Coronary artery (tissue), 2 donors: ENCODE measurements at places on chromosomes 12 and 14.

GRCh38 chr12:89768586-89769482, 60.2 kb upstream of the ATP2B1 start:
- DNase-seq: no peak

DNA sequence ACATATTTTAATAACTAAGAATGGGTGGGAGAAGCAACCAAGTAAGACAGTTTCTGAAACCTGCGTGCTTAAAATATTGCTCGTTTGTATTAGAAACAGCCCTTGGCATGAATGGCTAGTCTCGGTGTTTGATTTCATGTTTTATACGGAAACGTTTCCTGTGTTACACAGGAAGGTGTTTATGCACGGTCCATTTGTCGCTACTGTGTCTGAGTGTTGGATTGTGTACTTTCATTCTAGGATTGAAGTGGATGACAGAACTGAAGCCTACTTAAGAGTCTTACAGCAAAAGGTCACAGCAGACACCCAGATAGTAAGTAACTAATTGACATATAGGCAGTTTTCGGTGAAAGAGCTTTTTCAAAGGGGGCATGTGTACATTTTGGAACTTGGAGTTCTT, 19.6 kb downstream of the PIWIL1 start:
- DNase-seq: no peak

GRCh38 chr12:121326996-121327674, 25.1 kb downstream of the ANAPC5 start:
- no peak for DNase-seq

- DNase-seq: no peak
These were observed 30.5 kb upstream of the METAP2 start for GRCh38 chr12:95443459-95443858.

DNA sequence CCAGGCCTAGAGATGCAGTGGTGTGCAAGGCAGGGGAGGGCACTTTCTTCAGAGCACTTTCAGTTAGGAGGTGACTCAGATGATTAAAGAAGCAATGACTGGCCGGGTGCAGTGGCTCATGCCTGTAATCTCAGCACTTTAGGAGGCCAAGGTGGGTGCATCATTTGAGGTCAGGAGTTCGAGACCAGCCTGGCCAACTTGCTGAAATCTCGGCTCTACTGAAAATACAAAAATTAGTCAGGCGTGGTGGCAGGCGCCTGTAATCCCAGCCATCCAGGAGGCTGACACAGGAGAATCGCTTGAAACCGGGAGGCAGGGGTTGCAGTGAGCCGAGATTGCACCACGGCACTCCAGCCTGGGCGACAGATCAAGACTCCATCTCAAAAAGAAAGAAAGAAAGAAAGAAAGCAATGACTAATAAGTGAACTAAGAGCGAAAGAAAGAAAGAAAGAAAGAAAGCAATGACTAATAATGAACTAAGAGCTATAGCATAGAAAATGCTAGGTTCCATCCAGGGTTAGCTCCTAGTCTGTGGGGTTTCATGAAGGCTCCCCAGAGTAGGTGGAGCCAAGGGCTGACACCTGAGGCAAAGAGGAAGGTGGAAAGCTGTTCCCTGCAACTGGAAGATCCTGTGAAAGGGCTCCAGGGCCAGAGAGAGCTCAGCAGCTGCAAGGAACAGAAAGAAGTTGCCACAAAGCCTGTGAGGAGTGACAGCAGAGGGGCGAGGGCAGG, 334.5 kb downstream of the CACNA1C start:
- DNase-seq: peak; percentile 66

DNA sequence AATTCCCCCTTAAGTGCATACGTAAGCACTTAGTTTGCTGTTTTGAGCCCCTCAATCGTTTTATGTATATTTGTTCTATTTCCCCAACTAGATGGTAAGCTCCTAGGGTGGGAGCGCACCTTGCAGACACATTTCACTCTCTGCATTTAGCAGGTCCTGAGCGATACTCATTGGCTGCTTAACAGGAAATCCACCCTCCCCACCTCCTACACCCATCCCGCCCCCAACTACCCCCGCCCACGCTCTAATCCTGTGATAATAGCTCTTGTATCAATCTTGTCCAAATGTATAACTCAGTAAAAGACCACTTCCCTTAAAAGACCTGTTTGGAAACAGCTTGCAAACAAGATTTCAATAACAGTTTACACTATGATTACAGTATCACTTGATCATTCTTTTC, 8.1 kb downstream of the LPAR5 start:
- DNase-seq: no peak

- DNase-seq: no peak
These were observed 404.0 kb upstream of the ATP2B1 start for GRCh38 chr12:90112666-90113065.

GRCh38 chr12:40622246-40622838, 69.9 kb upstream of the CNTN1 start:
- DNase-seq: no peak

DNA sequence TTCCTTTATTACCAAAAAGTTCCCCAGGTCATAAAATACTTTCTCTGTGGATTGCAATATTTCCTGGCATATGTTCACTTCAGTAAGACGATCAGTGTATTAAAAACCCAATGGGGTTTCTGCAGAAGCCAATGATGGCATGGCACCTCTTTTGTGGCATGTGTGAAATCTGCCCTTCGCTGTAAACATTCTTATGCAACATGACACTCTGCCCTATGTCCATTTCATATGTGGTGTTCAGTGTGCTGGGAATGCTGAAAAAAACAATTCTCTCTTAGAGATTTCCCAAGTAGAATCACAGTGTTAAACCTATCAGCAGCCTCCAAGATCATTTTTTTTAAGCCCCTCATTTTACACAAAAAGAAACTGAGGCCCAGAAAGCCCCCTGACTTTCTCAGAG, 2.3 kb upstream of the MYBPC1 start:
- no peak for DNase-seq

- DNase-seq: no peak
These were observed 12.8 kb downstream of the TUNAR start for GRCh38 chr14:95889236-95889979.

GRCh38 chr14:96177766-96178375, 26.8 kb upstream of the BDKRB2 start:
- no peak for DNase-seq

DNA sequence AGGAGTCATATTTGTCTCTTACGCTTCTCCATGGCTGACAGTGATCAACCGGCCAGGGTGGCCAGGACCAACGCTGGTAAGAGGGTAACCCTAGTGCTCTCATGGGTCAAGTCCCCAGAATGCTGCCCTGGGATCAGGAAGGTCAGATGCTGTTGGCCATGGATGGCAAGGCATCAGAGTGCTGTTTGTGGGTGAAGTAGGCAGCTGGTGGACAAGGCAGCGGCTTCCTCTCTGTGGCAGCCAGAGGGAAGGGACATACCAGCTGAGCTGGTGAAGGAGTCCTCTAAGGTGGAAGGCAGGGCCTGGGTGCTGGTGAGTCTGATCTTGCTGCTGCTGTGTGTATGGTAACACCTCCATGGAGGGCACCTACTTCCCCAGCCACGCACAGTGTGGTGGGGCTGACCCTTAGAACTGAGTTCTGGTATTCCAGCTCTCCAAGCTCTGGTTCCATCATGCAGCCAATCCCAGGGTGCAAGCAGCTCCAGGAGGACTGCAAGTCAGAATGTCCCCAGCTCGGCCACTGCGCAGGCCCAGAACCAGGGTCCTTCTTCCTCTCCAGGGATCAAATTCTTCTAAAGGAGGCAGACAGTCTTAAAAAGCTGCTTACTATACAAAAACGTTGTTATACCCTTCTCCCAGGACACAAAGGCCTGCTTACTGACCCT, 13.4 kb upstream of the SMOC1 start:
- DNase-seq: peak; percentile 56

- DNase-seq: peak; percentile 89
These were observed 742 bp downstream of the SPSB2 start for GRCh38 chr12:6872073-6873048.

GRCh38 chr14:98888281-98888680, 383.7 kb downstream of the BCL11B start:
- DNase-seq: no peak

DNA sequence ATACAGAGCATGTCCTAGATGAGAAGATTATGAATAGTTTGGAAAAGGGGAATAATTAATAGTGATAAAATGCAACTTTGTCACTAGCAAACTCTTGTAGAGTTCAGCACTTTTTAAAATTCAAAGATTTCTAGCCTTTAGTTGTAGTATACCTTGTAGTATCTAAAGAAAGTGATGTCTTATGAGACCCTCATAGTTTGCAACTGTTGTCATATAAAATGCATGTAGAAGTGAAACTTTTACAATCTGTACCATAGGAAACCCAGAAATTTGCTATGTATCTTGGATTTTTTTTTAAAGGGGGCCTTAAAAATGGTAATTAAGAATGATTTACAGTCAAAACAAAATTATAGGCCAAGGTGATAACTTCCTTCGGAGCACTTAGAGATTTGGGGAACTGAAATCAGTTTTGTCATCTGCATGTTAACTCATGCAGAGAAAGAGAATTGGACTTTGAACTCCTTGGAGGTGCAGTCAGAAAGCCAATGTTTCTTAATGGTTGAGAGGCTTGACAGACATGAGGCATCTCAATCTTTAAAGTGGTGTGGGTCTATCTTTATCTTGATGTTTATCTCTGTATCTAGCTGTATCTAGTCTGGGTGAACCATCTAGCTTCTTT, 1.3 kb downstream of the LRRK2 start:
- DNase-seq: no peak

- DNase-seq: no peak
These were observed 64.5 kb downstream of the TTC9 start for GRCh38 chr14:70706177-70706576.

- DNase-seq: no peak
These were observed 237.3 kb upstream of the GRIP1 start for GRCh38 chr12:66916189-66916588.

GRCh38 chr12:65123435-65124063, 2.4 kb upstream of the WIF1 start:
- DNase-seq: no peak

- DNase-seq: no peak
These were observed 22.8 kb downstream of the APOBEC1 start for GRCh38 chr12:7642876-7643309.

GRCh38 chr12:109131154-109132050, 15.0 kb downstream of the ACACB start:
- no peak for DNase-seq

- no peak for DNase-seq
These were observed 473.1 kb downstream of the ATP23 start for GRCh38 chr12:58414398-58414871.

- DNase-seq: no peak
These were observed 1.0 kb downstream of the NACA start for GRCh38 chr12:56723889-56724700.

- DNase-seq: no peak
These were observed 71.2 kb downstream of the RIN3 start for GRCh38 chr14:92584816-92585215.

DNA sequence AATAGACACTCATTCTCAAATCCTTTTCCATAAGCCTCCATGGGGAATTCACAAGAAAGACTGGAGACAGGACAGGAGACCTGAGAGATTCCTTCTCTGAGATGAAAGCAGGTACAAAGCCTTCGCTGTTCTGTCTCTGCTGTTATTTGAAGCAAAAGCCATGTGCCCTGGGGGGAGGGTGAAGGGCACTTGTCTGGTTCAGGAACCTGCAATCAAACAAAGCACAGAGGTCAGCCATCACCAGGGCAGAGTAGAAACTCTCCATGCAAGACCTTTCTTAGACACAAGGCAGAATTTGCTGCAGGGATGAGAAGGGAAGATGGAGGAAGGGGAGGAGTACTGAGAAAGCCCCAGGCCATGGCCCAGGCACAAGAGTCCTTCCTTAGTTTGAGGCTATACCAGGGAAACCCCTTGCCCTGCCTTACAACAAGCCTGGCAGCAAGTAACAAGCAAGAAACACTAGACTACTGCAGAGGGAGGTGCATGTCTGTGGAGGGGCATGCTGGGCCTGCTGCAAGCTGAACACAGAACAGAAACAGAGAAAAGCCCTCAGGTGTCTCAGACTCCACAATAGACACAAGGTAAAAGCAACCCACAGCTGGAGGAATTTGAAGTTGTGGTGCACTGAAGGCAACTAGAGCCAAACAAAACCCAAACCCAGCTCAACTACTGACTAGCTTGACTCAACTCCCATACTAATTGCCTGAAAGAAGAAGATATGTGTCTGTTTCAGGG, 7.8 kb upstream of the ART4 start:
- no peak for DNase-seq

DNA sequence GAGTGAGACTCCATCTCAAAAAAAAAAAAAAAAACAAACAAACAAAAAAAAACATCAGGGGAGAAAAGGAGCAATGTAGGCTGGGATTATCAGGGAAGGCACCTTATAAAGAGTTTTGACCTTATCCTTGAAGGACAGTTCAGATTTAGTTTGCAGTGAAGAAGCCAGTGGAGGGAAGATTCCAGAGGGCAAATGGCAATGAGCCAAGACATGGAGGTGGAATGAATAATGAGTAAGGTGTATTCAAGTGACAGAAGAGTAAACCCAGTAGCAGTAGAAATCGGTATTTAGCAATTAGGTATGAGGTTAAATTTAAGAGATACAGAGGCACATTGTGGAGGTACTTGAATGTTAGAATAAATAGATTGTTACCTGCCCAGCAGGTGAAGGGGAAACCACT, 2.2 kb upstream of the DUSP16 start:
- no peak for DNase-seq

GRCh38 chr14:85535321-85535720, 5.4 kb downstream of the FLRT2 start:
- no peak for DNase-seq

DNA sequence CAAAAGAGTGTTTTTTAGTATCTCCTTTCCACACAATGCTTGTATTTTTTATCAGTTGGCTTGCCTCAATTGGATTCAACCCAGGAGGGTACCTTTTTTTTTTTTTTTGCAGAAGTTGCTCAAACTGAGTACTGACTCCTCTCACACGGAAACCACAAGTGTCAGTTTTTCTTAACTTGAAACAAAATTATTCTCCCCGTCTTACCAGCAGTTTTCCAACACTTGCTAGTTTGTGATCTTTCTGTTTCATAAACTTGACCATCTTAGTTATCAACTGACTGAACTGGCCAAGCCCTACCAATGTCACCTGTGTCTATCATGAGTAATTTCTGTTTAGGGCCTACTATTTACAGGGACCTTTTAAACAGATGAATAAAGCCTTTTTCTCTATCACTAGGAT, 34.1 kb upstream of the ITPR2 start:
- DNase-seq: no peak

- DNase-seq: peak; percentile 9
These were observed 92.8 kb downstream of the DNAH10 start for GRCh38 chr12:123854918-123855317.

DNA sequence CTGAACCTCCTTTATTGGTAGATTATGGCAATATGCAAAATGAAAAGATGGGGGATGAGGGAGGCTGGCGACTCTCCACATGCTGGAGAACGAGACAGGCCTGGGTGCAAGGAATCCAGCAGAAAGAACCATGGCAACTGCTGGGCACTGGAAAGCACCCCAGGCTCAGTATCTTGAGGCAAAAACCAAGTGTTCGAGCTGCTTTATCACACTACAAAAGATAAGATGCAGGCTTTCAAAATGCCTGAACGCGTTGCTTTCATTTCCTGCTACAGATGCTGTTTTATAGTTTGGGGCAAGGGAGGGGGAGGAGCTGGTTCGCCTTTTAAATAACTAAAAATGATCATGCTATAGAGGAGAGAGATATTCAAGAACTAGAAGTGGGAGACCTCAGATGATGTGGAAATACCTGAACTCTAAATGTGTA, 38.9 kb downstream of the NIN start:
- no peak for DNase-seq

GRCh38 chr12:101696251-101697196, 916 bp upstream of the CHPT1 start:
- DNase-seq: no peak

- no peak for DNase-seq
These were observed 101.3 kb downstream of the SLC6A15 start for GRCh38 chr12:84811291-84811690.

GRCh38 chr14:95309261-95310051, 10.3 kb downstream of the CLMN start:
- no peak for DNase-seq
